Stimulated activated CD4-positive, alpha-beta T cell treated with anti-CD3 and anti-CD28 coated beads, TNF-alpha, amount 100 ng/mL, for 1 hour (primary cell): ENCODE measurements at places on chromosomes 1 and 21.

DNA sequence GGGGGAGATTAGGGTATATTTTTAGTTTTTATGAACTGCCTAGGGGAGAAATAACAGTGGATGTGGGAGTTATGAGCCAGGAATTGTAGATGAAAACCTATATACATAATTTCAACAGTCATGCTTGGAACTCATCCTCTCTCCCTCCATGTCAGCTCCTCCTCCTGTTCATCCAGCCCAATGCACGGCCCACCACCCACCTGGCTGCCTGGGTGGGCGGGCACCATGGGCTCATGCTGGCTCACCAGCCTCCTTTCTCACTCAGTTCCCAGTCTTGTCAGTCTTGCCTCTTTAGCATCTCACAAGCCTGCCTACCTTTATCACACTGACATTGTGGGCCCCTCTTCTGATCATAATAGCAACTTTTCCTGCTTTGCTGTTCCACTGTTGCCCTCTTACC, 336.0 kb downstream of the DISC1 start:
- no peak for DNase-seq

DNA sequence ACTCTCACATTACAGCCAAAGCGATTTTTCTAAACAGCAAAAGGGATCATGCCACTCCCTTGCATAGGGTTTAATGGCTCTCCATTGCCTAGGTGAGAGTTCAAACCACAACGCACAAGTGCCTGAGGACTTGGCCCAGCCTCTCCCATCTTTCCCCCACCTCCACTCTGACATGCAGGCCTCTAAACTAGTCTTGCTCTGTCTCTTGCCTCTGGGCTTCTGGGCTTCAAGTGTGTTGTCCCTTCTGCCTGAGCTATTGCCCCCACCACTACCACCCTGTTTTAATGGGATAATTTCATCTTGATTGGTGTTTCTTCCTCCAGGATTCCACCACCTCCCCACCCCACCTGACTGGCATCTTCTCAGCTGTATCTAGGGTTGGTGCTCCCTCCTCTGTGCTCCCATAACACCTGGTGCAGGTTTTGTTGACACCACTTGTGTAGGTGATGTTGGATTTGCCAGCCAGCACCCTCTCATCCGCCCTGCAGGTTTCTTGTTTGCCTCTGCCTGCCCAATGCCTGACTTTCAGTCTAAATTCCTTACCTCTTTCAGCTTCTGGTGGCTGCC, 2.7 kb upstream of the ZBTB21 start:
- no peak for DNase-seq

DNA sequence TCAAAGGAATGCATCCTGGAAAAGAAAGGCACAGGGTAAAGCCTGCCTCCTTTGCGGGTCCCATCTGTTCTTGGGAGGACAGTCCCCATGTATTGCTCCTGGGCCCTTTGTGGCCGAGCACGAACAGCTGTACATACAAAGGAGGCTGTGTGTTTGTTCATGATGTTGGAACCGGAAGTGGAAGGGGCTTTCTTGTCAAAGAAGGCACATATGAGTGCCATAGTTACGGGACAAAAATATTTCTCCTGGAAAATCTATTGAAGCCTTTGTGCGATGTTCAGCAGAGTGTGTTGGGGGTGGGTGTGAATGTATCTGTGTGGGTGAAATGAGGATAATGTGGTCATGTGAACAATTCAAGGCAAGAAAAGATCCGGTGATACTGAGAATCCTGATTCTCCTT, 297.6 kb downstream of the DISC1 start:
- DNase-seq = no peak

DNA sequence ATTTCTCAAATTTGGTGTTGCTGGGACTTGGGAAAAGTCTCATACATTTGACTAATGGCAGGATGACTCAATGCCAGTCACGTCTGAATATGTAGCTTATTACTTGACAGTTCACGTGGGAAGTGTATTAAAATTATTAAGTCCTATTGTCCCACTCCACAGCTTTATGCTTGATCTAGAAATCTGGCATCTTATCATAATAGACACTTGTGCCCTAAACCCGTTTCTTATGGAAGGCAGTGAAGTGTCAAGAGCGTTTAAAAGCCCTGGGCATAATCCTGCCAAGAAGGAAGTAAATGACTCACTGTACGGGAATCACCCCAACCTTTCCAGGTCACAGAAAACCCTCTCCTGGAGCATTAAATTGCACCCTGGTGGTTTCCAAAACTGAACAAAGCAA, 207.4 kb downstream of the APP start:
- DNase-seq = no peak

DNA sequence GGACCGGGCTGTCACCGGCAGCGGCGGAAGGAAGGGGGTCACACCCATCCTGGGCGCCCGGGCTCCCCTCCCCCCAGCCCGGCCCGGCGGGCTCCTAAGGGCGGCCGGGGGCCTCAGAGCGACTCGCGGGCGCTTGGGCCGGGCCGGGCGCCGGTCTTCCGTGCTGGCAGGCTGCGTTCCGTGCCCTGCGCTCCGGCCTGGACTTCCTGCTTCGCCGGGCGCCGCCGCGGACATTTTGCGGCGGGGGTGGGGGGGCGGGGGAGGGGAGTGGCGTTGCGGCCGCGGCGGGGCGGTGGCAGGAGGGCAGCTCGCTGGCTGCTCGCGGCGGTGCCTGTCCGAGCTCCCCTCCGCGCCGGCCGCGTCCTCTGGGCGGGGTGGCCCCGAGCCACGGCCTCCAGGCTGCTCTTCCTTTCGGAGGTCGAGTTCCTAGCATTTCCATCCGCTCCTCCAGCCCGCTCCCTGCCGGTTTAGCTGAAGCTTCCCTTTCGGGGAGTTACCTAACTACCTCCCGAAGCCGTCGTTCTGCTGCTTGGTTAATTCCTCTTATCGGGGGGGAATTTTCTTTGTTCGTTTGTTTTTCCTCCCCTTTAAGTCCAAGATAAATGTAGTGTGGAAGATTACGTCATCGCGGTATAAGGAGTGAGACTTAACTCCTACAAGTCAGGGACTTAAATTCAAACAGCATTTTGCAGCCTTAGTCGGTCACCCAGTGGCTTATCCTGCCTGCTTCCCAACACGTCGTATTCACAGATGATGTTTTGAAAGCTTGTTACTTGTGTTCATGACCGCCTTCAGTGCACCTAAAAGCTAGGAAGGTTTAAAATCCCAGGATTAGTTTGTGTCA, 730 bp downstream of the CDC42 start:
- DNase-seq = peak; percentile 12

- DNase-seq = no peak
Observed at GRCh38 chr1:230568008-230568407, 74.3 kb upstream of the COG2 start.

DNA sequence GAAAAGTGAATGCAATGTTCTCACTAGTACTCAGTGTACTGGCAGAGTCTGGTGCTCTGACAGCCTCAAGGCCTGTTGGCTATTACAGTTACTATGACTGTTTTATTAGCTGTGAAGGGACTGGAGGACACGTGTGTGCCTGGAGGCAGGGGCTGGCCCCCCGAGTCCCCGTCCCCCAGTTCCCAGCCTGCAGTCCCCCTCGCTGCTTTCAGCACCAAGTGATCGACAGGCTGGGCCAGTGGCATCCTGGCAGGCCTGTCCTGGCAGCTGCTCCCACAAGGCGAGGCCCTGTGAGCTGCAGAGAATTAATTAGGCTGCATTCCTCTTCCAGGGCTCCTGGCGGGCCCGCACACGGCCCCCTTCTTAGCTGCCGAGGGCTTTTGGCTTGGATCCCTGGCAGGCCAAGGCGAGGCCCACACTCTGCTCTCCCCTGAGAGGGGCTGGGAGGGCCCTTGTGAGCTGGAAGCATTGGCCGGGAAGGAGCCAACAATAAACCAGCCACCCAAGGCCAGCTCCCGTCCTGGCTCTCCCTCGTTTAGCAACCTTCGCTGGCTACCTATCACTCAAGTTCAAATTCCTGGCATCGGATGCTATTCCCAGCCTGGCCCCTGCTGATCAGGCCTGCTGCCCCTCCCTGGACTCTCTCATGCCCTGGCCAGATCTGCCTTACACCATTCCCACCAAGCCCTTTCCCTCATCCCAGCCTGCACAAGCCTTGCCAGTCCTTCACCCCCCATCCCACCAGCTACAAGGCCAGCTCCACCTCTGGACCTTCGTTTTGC, 9.8 kb downstream of the EDN2 start:
- DNase-seq = no peak

DNA sequence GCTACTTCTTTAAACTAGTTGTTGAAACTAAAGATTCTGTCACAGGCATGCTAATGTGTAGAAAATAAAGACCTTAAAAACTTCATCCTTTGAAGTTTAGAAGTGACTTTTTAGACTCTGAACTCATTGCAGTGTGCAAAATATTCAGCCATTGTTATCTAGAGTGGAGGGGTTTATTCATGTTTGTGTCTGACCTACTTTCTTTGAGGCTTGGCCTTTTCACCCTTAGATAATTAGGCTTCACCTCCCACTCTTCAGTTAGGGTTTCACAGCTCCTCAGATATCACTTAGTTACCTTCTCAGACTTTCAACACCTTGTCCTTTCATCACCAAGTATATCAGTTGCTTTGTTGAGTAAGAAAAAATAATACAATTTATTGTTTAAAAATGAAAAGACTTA, 75.9 kb downstream of the IVNS1ABP start:
- no peak for DNase-seq
